ENCODE measurements at places on chromosomes 1 and 21.

- no peak for DNase-seq
Observed at GRCh38 chr1:20325407-20325843, 34.8 kb downstream of the VWA5B1 start.

DNA sequence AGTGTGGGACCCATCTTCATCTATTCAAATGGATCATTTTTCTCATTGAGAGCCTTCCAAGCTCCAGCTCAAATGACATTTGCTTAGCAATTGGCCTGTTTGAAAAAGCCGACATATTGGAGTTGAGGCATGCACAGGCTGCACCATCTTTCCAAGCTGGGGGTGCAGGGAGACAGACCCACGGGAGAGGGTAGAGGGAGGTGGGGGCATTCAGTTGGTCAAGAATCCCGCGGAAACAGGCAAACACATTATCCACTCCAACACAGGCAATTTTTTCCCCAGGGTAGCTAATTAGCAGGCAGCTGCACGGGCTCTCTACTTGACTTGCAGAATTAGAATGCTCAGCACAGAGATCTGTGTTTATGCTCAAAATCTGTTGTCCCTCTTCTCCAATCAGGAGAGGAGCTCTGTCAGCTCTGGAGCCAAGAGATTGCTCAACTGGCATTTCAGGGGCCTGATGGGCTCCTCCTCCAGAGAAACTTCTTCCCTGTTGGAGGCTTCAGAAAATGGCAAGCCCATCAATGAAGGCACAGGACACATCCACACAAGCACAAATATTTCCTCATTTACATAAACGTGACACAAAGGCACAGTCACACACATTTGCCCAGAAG, 267.8 kb downstream of the FOXD2 start:
- DNase-seq, result no peak

DNA sequence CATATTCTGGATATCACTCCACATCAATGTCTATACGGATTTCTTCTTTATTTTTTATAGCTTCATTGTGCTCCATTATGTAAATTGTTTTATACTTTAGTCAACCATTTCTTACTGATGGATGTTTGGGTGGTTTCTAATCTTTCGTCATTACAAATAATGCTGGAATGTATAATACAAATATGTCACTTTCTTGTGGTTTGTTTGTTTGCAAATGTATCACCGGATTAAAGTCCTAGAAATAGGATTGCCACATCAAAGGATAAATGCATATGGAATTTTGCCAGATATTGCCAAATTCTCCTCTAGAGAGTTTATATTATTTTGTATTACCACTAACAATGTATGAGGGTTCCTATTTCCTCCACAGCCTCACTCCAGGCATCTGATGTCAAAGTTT, 48.7 kb upstream of the PRDM2 start:
- DNase-seq, result no peak

DNA sequence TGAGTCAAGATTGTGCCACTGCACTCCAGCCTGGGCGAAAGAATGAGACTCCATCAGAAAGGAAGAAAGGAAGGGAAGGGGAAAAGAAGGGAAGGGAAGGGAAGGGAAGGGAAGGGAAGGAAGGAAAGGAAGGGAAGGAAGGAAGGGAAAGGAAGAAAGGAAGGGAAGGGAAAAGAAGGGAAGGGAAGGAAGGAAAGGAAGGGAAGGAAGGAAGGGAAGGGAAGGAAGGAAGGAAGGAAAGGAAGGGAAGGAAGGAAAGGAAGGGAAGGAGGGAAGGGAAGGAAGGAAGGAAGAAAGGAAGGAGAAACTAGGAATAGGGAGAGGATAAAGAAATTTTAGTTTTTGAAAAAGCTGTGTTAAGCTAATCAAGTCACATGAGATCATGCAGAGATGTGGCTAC, 33.4 kb upstream of the NID1 start:
- no peak for DNase-seq
